NCI-H2029 treated with DMSO at 0.1 percent for 48 hours (cell line): ENCODE measurements at places on chromosomes 4 and X.

GRCh38 chr4:129602447-129602846 is 506.5 kb downstream of the C4orf33 start:
- DNase-seq: no peak

GRCh38 chr4:143514497-143514896 is 995 bp downstream of the SMARCA5 start:
- DNase-seq: no peak

- no peak for DNase-seq
These were observed 512.8 kb downstream of the ANKRD50 start for GRCh38 chr4:124199755-124200154.

DNA sequence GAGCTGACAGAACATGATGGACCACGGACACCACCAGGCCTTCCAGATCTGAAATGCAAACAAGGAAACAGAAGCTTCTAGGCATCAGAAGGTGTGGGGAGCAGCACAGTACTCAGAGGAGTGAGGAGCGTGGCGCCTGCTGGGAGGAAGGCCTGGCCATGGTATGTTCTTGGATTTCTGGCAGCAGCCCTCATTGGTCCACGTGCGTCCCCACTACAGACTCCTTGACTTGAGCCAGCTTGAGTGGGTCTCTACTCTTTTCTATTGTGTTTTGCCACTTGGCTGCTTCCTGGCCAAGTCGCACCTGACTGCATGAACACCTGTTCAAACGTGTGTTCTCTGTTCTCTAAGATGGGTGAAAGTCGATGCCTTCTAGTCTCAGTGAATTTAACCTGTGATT is 18.0 kb downstream of the ZNF275 start:
- DNase-seq: peak; percentile 68

GRCh38 chr4:10006601-10007435 is 14.5 kb downstream of the SLC2A9 start:
- peak; percentile 48 for DNase-seq
